Activated effector memory CD4-positive, alpha-beta T cell treated with Interleukin-2 at 50 U/mL for 16 hours (primary cell): ENCODE measurements at places on chromosomes 16 and 17.
A peak's percentile ranks its signal among the peaks of the same experiment; 100 is the strongest.

GRCh38 chr17:7806587-7806986, 27.4 kb upstream of the KDM6B start:
- DNase-seq = no peak

GRCh38 chr17:27241346-27241946, 52.5 kb upstream of the WSB1 start:
- DNase-seq = no peak

GRCh38 chr17:882827-883585, 96.6 kb downstream of the NXN start:
- DNase-seq = no peak

GRCh38 chr16:85637808-85638647, 24.9 kb downstream of the GSE1 start:
- DNase-seq = no peak

GRCh38 chr16:13507530-13507929, 412.4 kb upstream of the ERCC4 start:
- no peak for DNase-seq

- DNase-seq = no peak
These were observed 118.5 kb downstream of the CEP112 start for GRCh38 chr17:66073384-66073783.

GRCh38 chr17:80068301-80069222, 32.1 kb downstream of the CCDC40 start:
- no peak for DNase-seq

GRCh38 chr17:81902653-81903414, 796 bp downstream of the NPB start:
- no peak for DNase-seq

DNA sequence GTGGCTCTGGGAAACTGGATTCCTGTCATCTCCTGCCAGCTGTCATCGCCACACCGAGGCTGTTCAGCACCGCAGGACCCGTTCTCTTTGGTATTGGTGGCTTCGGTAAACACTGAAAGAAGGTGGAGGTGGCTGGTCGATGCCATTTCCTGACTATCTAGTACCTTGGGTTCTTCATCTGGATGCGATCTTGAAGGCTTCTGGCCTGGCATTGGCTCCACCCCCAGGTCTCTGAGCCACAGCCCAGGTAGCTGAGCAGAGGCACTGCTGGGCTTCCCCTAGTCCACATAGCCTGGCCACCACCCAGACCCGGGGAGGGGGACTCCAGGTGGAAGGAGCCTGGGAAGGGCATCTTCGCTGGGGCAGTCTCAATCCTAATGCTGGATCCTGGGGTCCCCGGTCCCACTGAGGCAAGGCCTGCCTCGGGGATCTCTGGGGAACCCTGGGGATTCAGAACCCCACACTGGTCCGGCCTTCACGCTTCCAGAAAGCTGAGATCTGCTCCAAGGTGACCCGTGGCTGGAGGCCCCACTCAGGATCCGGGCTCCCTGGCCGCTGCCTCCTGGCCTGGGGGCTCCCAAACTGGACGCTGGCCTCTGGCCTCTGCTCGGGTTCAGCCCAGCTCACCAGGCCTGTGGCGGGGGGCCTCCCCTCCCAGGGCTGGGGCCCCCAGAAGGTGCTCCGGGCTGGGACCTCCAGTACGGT, 1.8 kb downstream of the C16orf54 start:
- peak; percentile 26 for DNase-seq

- DNase-seq = no peak
These were observed 93.3 kb upstream of the TNRC6C start for GRCh38 chr17:77865112-77865611.

- no peak for DNase-seq
These were observed 4.3 kb upstream of the HOXB2 start for GRCh38 chr17:48549281-48549630.

DNA sequence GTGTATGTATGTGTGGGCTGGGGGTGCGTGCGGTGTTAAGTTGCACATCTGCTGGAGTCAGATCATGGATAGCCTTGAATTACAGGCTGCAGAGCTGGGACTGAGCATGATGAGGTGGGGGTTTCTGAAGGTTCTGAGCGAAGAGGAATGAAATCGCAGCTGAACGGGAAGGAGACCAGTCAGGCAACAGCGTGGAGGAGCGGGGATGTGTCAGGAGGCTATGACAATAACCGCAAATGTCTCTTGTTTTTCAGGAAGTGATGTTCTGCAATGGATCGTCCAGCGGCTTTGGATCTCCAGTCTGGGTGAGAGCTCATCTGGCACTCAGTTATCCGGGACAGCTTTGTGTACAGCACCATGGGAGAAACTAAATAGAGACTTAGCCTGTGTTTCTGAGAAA, 20.9 kb downstream of the RGS9 start:
- DNase-seq = no peak

GRCh38 chr16:47460359-47460710, 528 bp downstream of the ITFG1 start:
- DNase-seq = no peak

- peak; percentile 23 for DNase-seq
These were observed 36.5 kb downstream of the CPNE2 start for GRCh38 chr16:57128771-57129389.

GRCh38 chr17:79619636-79620206, 8.9 kb upstream of the RBFOX3 start:
- DNase-seq = no peak
